ENCODE measurements at places on chromosomes 12 and 14.

- DNase-seq = no peak
These were observed 12.5 kb upstream of the CIPC start for GRCh38 chr14:77085538-77085937.

DNA sequence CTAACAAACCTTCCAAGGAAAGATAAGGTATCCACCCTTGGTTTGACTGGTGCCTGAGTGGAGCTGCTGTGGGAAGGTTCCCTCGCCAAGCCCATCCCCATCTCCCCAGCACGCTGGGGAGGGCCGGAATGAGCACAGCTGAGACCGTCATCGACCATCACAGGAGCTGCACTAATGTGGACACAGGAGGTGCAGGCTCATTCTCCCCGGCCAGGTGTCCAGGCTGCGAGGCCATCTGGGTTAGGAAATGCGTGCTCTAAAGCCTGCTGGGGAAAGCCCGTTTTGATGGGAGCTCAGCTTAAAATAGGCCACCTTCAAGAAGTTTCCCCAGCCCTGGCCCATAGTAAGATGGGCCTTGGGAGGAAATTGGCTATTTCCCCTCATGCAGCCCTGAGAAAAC is 35.2 kb upstream of the FOXN3 start:
- DNase-seq = no peak

GRCh38 chr14:22438742-22439141 is 150.3 kb downstream of the DAD1 start:
- DNase-seq = no peak

DNA sequence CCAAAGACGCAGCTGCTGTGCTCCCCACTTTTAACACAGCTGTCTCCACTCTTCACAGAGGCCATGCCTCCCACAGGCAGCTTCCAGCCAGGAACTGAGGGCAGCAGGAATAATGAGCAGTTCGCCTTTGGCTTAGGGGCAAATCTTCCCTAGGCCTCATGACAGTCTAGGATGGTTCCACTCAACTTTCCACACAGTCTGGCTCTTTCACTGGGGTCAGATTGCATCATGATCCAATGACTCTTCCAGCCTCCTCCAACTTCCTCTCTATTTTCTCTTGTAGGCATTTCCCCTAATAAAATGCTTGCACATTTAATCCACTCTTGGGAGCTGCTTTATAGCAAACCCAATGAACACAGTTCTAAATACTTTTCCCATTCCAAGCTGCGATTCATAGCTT is 271.6 kb upstream of the ATP2B1 start:
- no peak for DNase-seq

DNA sequence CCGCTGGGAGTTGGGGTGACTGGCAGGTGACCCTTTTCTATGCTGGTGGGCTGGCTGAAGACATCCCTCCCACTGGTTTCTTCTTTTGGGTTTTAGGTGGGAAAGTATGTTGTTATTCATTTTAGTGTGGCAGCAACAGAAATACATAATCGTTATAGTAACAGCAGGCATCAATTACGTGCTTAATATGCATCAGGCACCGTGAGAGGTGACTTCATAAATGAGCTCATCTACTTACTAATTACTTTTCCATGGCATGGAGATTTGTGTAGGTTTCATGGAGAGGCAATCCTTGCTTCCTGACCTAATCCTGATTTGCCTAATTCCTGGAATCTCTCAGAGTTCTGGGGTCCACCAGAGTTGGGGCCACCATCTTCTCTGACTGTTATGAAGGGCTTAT is 13.4 kb upstream of the CELA1 start:
- DNase-seq = no peak

GRCh38 chr14:52951681-52952554 is 1.1 kb upstream of the FERMT2 start:
- DNase-seq = no peak

DNA sequence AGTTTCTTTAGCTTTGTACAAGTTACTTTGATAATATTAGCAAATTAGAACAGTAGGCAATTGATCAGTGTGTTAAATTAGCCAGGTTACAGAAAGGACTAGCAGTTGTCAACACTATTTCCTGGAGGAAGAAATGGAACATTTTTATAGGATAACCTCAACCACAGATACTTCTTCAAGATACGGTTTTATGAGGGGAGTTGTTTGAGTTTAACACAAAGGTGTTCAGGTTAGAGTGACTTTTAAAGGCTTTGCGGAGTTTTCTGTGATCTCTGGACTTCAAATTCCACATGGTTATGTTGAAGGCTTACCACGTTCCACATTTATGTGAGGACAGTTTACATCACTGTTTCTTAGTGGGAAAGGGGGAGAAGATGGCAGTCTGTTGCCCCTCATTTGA is 19.3 kb downstream of the YARS2 start:
- DNase-seq = no peak

GRCh38 chr12:128387811-128388422 is 120.9 kb downstream of the TMEM132C start:
- DNase-seq = no peak
